ENCODE measurements at places on chromosomes 6 and 20.

DNA sequence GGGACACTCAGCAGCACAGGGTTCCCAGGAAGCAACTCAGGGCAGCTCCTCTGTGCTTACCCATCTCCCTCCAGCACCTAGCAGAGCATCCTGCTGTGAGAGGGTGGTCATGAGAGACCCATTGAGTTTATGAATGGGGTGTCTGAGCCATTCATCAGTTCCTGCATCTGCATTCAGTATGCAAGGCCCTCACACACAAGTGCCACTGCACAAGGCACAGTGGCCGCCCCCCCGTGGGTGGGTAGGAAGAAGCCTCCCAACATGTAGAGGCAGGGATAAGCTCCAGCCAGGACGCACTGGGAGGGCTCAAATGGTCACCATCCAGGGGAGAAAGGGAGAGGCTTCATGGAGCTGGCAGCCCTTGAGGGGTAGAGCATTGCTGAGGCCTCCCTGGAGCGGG, 43.0 kb downstream of the FOXP4 start:
- DNase-seq: no peak

DNA sequence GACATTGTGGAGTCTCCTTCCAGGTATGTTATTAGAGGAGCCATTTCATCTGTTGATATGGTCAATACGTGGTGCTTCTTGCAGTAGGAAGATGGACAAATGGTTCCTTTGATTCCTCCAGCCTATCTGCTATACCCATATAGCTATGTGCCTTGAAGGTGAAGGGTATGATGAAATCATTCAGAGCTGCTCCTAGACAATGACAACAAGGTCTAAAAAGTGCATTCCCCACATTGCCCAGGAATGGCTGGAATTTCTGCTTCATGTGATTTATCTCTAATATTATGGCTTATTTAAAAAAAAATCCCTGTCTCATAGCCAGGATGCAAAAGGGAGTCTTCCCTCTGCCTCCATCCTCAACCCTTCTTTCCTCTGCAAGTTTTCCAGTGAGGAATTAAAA, 14.1 kb downstream of the DAAM2 start:
- no peak for DNase-seq

DNA sequence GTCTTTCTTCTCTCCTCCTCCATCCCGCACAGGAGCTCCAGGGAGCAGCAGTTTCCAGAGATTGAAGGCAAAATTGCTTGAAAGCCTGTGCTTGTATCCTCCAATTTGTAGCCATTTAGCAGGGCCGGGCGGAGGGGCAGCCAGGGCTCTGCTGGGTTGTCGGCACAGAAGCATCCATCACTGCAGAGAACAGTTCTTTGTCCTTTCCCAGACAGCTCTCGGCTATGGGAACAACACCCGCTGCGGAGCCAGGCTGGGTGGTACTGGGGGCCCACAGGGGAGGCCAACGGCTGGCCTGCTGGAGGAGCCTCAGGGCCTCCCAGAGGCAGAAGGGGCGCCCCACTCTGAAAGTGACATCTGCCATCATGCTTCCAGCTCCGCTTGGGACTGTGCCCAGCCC, 7.8 kb downstream of the HRH3 start:
- DNase-seq: no peak

GRCh38 chr6:156832231-156832647, 55.1 kb downstream of the ARID1B start:
- peak; percentile 30 for DNase-seq

GRCh38 chr6:128422871-128423270, 97.5 kb downstream of the PTPRK start:
- DNase-seq: no peak

- DNase-seq: no peak
Observed at GRCh38 chr6:159946912-159947311, 22.0 kb upstream of the IGF2R start.

GRCh38 chr6:35550437-35550836, 37.7 kb upstream of the TULP1 start:
- no peak for DNase-seq

Measured in ACHN (cell line).